ENCODE measurements at places on chromosomes 3 and 15. TPM values are rescaled to one million over a fixed set of nuclear protein-coding genes. Genes with fewer than 3 reads are reported as not detected.

The TRA2B gene
- 79.8 TPM for total RNA-seq

The AP3B2 gene
- 0.69 TPM for total RNA-seq

The C2CD4A gene
- 0.17 TPM for total RNA-seq

The FETUB gene
- not detected for total RNA-seq

The COL7A1 gene
- 9.4 TPM for total RNA-seq

The PBRM1 gene
- 54.3 TPM for total RNA-seq

The CCRL2 gene
- total RNA-seq = 9.1 TPM

The ITIH1 gene
- 4.8 TPM for total RNA-seq

The CPN2 gene
- total RNA-seq = 0.12 TPM

The ALDH1A2 gene
- total RNA-seq = 134 TPM

DNA sequence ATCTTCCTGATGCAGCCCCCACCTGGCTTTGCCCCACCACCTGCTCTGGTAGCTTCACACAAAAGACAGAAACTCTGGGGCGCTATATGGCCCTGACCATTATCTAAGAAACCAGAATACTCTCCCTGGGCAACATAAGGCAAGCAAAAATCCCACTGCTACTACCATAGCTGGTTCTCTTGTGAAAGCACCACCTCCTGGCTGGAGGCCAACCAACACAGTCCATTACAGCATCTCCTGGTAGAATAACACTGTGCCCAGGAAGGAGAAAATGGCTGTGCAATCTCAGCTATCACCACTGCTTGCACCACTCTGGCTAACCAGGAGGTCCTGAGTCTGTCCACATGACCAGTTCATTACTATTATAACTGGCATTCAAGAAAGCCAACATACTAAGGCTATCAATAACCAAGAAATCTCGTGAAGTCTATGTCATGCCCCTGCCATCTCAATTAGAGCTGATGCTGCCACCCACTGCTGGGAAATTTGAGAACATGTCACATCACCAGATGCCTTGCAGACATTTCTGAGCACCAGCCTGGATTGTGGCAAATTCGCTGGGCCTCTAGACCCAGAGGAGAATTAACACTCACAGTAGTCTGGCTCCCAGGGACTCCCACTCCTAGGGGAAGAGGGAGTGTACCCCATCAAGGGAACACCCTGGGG is 1114.8 kb downstream of the ROBO2 start:
- no peak for DNase-seq

GRCh38 chr3:38297947-38298711 is 16.0 kb downstream of the SLC22A14 start:
- no peak for DNase-seq

- DNase-seq = no peak
Observed at GRCh38 chr15:78050826-78051225, 26.7 kb downstream of the TBC1D2B start.

GRCh38 chr3:162670181-162670580 is 1173.6 kb downstream of the OTOL1 start:
- DNase-seq = no peak

DNA sequence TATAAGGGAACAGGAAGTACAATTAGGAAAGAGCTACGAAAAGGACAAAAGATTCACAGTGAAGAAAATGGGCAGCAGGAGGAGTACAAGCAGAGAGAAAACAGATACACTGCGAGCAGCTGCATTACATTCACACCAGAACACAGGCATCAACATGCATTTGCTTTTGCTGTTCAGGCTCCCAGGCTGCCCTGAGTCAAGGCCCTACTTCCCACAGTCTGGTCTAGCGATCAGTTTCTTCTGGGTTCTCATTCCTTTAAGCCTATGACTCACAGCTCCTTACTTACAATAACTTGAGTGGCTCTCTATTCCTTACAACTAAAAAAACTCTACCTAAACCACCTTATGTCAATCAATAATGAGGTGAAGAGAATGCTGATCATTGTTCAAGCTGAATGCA is 24.5 kb upstream of the ZNF445 start:
- no peak for DNase-seq

DNA sequence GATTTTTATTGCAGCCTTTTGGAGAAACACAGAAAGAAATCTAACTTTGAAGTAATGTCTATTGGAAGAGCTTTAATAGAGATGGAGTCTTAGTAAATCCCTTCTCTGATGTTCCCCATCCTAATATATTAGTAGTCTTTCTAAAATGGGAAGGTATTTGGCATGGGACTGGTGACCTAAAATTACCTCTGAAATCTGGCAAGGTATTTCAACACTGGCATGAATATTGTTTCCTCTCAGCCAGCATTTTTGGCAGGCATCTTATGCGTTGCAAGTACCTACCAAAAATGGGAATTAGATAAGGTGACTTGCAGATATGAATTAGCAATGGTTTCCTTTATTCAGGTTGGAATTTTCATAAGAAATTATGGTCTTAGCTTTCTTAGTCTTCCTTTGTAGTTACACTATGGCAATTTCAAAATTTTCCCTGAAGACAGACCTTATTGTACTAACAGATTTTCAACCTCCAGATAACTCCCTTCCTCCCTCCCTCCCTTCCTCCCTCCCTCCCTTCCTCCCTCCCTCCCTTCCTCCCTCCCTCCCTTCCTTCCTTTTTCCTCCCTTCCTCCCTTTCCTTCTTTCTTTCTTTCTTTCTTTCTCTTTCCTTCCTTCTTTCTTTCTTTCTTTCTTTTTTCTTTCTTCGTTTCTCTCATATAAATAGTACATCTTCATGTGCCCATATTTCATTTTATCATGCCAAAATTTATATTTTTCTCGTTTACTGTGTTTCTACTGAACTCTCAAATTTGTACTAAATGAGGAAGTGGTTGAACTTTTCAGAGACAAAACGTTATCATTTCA is 168.2 kb upstream of the KCNMB2 start:
- DNase-seq = no peak

DNA sequence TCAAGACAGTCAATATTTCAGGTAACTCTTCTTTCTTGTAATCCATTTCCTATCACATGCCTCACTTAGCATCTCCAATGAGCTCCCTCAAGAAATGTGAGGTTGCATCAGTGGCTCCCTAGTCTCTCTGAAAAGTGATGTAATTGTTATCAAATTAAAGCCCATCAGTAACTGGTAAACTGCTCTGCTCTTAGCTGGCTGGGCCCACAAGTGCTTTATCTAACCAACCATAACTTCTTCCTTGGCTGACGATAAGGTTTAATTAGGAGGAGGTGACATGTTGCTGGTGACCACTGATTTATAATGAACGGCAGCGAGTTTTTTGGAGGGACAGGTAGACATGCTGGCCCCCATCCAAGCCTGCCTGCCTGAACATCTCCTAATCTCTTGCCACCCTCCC is 79.6 kb downstream of the RTP4 start:
- DNase-seq = no peak

DNA sequence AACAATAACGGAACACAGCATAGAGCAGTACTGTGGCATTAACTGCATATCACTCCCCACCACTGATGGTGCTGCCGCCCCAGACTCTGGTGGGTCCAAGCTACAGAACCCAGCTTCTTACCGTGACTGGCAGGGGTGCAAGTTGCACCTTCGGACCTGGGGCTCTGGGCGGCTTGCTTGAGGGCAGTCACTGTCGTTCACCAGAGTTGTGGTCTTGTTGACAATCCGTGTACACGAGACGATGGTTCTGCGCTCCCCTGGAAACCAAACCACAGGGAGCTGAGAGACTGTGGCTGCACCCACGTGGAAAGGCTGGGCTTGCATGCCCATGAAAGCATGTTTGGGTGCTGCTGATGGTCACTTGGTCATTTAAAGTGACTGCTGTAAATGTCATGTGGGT is 293.0 kb downstream of the ADAMTS17 start:
- no peak for DNase-seq

- no peak for DNase-seq
Observed at GRCh38 chr3:69324362-69325025, 61.4 kb downstream of the FRMD4B start.

DNA sequence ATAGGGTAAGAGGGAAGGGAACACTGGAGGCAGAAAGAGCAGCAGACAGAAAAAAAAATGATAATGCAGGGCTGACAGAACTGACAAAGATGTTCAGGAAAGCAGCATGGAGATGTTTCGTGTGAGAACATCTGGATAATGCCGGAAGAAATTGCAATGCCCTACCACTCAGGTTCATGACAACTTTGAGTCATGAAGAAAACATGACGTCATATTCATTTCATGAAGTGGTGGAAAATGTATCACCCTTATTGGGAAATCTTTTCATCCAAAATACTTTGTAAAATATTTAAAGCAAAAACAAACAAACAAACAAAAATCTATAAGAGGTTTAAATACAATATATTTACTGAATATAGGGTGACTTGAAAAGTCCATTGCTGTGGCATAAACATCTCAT is 305.4 kb upstream of the IGF1R start:
- no peak for DNase-seq

DNA sequence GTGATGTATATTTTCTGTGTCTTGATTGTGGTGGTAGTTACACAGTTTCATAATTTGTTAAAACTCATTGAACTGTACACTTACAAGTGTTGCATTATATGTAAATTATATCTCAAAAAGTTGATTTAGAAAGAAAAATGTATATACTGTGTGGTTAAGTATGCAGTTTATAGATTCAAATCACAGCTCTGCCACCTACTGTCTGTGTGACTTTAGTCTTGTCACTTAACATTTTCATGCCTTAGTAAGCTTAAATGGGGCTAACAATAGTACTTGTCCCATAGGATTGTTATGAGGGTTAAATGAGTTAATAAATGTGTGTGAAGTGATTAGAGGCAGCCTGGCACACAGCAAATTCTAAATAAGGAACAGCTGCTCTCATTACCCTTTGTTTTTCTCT is 120.9 kb upstream of the P2RY1 start:
- no peak for DNase-seq

DNA sequence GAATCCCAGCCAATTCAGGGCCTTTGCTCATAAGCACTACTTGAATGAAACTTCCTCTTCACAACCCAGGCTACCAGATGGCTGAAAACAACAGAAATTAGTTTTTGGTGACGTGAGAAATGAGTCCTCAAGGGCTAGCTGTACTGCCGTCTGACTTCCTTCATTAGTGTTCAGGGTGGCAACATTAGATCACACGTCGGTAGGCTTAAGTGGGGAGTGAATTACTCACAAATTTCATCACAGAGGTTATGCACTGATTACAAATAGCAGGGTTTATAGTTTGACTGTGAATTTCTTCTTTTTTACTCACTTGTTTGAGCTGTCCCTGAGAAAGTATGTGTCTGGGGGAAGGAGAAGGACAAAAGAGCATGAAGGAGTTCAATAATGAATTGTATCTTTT is 397.2 kb downstream of the GAP43 start:
- no peak for DNase-seq

- no peak for DNase-seq
Observed at GRCh38 chr15:45666119-45666875, 31.5 kb downstream of the SQOR start.

DNA sequence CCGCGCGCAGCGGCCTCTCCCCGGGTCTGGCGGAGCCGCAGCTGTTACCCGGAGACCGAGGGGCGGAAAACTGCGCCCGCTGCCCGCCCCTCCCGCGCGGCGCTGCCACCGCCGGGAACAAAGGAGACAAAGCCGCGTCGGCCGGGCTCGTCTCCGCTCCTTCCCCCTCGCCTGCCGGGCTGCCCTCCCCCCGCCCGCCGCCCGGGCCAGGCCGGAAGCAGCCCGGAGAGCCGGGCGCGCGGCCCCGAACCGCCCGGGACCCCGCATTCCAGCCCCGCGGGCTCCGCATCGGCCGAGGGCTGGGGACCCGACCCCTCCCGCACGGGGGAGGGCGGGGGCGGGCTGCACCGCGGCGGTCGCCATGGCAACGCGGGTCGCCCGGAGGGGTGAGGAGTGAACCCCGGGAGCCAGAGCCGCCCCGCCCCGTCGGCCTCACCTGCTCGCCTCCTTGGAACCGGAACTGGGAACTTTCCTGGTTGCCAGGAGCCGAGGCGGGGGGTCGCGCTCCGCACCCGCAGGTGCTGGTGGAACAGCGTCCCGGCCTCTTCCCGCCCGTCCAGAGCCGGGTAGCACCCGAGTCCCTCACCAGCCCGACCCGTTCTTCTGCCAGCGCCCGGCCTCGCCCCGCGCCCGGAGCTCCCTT is 448 bp downstream of the PLXNB1 start:
- DNase-seq = peak; percentile 63

DNA sequence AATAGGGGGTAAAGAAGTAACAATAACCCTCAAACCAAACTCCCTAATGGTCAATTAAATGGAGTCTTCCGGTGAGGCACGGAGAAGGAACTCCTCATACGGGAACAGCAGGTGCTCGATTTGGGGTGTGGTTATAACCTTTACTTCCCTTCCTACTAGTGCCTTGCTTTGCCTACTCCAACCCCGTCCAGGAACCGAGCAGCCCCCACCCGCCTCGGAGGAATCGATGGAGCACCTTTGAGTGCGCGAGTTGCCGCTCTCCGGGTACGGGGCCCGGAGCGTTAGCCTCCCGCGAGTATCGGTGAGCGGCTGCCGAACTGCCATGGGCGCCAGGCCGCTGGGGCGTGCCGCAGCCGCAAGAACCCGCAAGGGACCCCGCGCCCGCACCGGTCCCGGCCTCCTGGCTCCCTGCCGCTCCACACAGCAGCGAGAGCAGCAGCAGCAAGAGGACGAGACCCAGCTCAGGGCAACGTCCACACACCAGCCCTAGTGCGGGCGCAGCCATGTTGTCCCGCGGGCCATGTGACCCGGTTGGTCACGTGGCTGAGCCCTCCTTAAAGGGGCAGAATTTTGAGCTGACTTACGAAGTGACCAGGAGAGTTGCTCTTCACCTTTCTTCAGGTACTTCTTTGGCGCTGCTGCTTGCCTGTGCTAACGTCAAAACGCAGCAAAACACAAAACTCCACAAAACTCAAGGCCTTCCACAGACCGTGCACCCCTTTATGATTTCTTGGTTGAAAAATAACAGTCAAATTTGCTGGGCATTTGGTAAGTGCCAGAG is at the start of gene SUMF1:
TSS of gene SUMF1 (minus strand) at position 529 of the 781 bp plus-strand sequence. CDS start at position 505, 24 bp downstream.
- DNase-seq = peak; percentile 82

DNA sequence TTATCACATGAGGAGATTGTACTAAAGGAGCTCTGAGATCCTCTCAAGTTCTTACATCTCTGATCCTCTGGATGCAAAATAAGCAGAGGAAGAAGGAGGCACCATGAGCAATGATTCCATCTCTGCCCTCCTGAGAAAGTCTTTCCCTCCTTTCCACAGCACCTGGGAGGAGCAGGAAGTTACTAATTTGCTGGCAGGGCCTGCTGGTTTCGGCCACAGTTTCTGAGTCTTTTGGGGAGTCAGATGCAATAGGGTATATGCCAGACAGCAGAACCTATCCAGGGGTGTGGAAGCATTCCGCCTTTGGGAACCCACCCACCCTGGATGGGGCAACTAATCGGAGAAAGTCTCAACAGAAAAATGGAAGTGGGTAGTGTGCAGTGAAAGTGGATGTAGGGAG is 38.5 kb upstream of the SPTSSB start:
- DNase-seq = no peak

DNA sequence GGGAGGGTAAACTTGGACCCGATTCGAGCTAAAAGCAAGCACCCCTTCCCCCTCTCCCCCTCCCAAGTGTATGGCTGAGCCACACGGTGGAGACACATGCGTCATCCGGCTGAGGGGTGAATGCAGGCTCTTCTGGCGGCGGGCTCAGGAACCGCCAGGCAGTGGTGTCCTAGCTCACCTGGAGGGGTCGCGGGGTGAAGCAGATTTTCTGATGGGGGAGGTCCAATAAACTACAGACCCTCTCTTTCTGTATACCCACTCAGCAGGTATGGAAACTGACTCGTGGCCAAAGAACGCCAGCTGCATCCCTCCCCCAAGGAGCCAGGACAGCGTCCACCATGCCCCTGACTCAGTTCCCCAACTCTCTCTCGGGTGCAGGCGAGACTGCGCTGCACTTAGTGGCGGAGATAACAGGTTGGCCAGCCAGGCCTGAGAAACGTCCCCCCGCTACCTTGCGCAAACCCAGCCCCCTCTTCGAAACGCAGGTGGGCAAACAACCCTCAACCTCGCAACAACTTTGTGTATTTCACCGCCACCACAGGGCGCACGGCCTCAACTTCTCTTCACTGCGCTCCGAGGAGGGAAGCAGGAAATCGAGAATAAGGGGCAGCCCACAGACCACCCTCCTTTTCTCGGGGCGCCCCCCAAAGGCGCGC is 1.3 kb downstream of the MAGI1 start:
- peak; percentile 48 for DNase-seq

Data from mucosa of gallbladder (tissue), 1 donor.